Stimulated activated CD8-positive, alpha-beta memory T cell treated with anti-CD3 and anti-CD28 coated beads, Interleukin-2, amount 100 ng/mL, for 1 hour (primary cell): ENCODE measurements at places on chromosomes 1 and 21.

GRCh38 chr1:47478090-47478489 is 40.2 kb downstream of the FOXD2 start:
- no peak for DNase-seq

GRCh38 chr1:71053758-71054157 is 6.1 kb upstream of the PTGER3 start:
- no peak for DNase-seq

- DNase-seq, result no peak
Observed at GRCh38 chr1:179883040-179883744, 1.1 kb downstream of the TOR1AIP1 start.

- no peak for DNase-seq
Observed at GRCh38 chr1:209491897-209492296, 91.6 kb upstream of the CAMK1G start.

GRCh38 chr21:41378849-41379248 is 17.0 kb downstream of the MX2 start:
- DNase-seq, result no peak
